ENCODE measurements at places on chromosomes 4 and X. TPM values are rescaled to one million over a fixed set of nuclear protein-coding genes. Genes with fewer than 3 reads are reported as not detected.
A peak's percentile ranks its signal among the peaks of the same experiment; 100 is the strongest.

DNA sequence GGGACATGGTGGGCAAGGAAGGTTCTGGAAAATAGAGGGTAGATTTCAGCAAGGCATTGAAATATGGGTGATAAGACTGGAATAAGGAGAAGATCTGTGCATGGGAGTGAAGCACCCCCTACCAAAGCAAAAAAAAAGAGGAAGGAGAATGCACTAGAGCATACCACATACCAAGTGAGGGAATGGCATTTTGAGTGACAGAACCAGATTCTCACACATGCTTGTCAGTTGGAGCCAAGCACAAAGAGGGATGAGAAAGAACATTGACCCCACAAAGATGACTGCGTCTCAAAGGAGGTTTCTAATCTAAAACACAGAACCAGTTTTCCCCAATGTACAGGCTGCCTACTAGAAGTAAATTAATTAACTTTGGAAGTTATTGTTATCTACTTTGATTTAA, 140.3 kb upstream of the SMAD1 start:
- no peak overlapping the region for H3K27ac ChIP-seq
- no peaks in the 10 kb centered on the region for H3K36me3 ChIP-seq
- H3K4me3 ChIP-seq, result no peak overlapping the region
- no peaks in the 10 kb centered on the region for H3K4me1 ChIP-seq
- DNase-seq, result no peak

DNA sequence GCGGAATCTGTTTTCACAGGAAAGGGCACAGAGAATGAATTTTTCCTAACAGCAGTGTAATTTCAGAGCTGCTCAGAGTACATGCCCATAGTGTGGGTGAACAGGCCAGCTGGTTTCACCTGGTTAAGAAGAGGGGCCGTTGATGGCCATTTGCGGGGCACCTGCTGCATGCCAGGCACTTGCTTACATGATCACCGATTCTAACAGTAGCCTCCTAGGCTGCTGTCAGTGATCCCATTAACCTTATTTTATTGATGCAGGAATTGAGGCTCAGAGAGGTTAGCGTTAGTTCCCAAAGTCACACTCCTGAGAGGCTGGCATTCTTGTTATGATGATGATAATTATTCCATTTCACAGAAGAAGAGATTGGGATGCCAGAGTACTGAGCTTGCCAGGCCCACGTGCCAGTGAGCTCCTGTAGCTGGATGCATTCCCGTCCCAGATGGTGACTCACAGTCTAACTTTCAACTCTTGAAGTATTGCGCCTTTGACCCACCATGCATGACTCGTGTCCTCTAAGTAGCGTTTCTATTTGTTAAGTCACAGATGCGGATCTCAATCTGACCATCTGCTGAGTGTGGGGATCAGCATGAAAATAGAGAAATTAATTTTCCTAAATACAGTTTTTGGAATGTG, 76.5 kb downstream of the PSAPL1 start:
- H3K4me3 ChIP-seq, result no peak overlapping the region
- H3K27me3 ChIP-seq, result no peaks in the 10 kb centered on the region
- no peaks in the 10 kb centered on the region for H3K36me3 ChIP-seq
- no peak for DNase-seq
- peaks cover 21% of the 10 kb centered on the region for H3K4me1 ChIP-seq
- H3K27ac ChIP-seq, result peak overlapping the region; percentile 47

DNA sequence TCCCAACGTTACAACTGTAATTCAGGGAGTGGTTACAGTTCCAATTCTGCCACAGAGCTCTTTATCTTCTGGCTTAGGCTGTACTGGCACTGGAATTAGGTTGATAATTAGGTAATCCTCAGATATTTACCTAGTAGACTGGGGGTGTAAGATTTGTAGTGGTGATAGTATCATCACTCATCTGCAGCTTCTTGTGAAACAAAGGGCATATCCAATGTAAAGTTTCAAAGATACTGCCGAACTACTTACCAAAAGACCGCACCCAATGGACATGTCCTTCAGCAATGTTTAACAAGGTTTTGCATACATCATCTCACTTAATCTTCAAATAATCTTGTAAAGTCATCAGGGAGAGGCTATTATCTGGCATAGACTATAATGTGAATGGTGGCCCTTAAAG, 20.8 kb downstream of the ADGRG4 start:
- no peaks in the 10 kb centered on the region for H3K4me1 ChIP-seq
- H3K27ac ChIP-seq, result no peak overlapping the region
- no peak overlapping the region for H3K4me3 ChIP-seq
- H3K36me3 ChIP-seq, result no peaks in the 10 kb centered on the region
- no peaks in the 10 kb centered on the region for H3K27me3 ChIP-seq
- no peak for DNase-seq

Gene ARX
- total RNA-seq, result not detected

DNA sequence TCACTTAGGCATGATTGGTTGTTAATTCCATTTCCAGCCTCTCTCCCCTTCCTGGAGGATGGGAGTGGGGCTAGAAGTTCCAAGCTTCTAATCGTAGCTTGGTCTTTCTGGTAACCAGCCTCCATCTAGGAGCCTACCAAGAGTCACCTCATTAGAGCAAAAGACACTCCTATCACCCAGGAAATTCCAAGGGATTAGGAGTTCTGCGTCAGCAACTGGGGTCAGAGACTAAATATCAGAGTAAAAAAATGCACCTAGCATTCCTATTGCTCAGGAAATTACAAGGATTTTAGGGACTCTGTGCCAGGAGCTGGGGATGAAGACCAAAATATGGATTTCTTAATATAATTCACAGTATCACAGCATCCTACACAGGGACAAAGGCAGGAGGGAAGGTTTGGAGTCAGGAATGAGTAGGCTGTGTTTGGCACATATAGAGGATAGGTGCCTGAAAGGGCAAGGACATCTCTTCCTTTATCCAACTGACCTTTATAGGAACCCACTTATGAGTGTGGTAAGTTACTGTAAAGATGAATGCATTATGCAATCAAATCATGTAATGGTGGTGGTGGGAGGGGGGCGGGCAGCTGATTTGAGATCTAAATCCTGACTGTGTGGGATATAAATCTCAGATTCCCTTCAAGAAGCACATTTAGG, 30.5 kb upstream of the LIMCH1 start:
- H3K36me3 ChIP-seq, result no peaks in the 10 kb centered on the region
- no peak for DNase-seq
- H3K27ac ChIP-seq, result no peak overlapping the region

GRCh38 chr4:123250843-123251242, 145.8 kb upstream of the SPRY1 start:
- no peaks in the 10 kb centered on the region for H3K27me3 ChIP-seq
- peaks cover 55% of the 10 kb centered on the region for H3K4me1 ChIP-seq
- no peak for DNase-seq
- no peaks in the 10 kb centered on the region for H3K36me3 ChIP-seq

Gene AWAT2
- not detected for total RNA-seq

Gene SLC35A2
- 13.4 TPM for total RNA-seq

Gene CLDN22
- total RNA-seq, result not detected

- no peaks in the 10 kb centered on the region for H3K4me1 ChIP-seq
- no peak overlapping the region for H3K27ac ChIP-seq
- no peak for DNase-seq
Measured at GRCh38 chrX:72492499-72492898, 80.1 kb downstream of the HDAC8 start.

Gene NEIL3
- total RNA-seq, result 0.50 TPM

DNA sequence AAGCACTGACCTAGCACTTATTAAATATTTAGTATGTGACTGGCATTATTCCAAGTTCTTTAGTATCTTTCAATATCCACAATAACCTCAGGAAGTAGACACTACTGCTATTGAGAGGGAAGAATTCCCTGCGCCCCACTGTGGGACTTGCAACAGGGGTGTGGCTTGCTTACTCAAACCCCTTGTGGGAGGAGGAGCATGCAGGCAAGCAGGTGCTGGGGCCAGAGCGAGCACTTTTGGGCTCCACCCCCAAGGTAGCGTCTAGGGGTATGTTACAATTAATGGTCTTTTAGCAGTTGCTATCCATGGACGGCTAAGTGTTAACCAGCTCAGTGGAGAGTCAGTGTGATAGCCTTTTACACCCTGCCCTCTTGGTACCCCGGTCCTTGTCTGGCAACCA, 50.7 kb downstream of the FAM13A start:
- DNase-seq, result no peak
- H3K27ac ChIP-seq, result no peak overlapping the region
- peaks cover 7% of the 10 kb centered on the region for H3K36me3 ChIP-seq
- H3K27me3 ChIP-seq, result no peaks in the 10 kb centered on the region

- no peaks in the 10 kb centered on the region for H3K4me1 ChIP-seq
- DNase-seq, result no peak
- no peak overlapping the region for H3K27ac ChIP-seq
- H3K27me3 ChIP-seq, result no peaks in the 10 kb centered on the region
- no peaks in the 10 kb centered on the region for H3K36me3 ChIP-seq
Measured at GRCh38 chr4:15754323-15754722, 23.8 kb upstream of the CD38 start.

- H3K27me3 ChIP-seq, result no peaks in the 10 kb centered on the region
- no peak overlapping the region for H3K4me3 ChIP-seq
- no peak for DNase-seq
- peaks cover 18% of the 10 kb centered on the region for H3K36me3 ChIP-seq
- no peak overlapping the region for H3K27ac ChIP-seq
Measured at GRCh38 chr4:153290134-153290533, 54.4 kb upstream of the MND1 start.

DNA sequence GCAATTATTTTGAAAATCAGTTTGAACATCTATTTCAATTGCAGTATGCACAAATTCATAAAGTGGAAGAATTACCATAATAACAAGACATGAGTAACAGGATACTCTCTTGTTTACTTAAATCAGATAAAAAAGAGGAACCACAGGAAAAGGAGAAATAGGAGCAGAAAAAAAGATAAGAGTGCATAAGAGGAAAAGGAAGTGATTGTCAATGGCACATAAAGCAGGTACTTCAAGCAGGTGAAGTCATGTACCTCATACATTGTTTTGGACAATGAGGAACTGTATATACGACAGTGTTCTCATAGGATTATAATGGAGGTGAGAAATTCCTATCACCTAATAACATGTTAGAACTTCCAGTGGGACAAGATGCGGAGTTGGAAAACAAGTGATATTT, 334.5 kb upstream of the PCDH7 start:
- no peaks in the 10 kb centered on the region for H3K36me3 ChIP-seq
- no peaks in the 10 kb centered on the region for H3K27me3 ChIP-seq
- no peak for DNase-seq
- no peak overlapping the region for H3K4me3 ChIP-seq
- no peak overlapping the region for H3K27ac ChIP-seq

DNA sequence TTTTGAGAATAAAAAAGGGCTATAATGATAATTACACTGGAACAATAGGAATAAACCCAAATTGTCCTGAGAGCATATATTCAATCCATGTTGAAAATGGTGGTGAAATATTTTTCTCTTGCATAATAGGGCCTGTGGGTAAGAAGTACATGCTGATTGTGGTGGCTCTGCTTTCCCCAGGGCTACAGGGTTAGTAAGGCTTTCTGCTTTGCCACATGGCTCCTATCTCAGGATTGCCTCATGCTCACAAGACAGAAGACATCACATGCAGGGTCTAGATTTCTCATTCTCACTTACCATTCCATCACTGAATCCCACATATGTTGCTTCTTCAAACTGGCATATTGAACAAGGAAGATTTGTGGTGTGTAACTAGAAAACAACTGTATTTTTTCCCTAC, 12.4 kb upstream of the VEGFC start:
- H3K27me3 ChIP-seq, result no peaks in the 10 kb centered on the region
- no peaks in the 10 kb centered on the region for H3K36me3 ChIP-seq
- H3K27ac ChIP-seq, result no peak overlapping the region

Gene MMRN1
- total RNA-seq, result 68.4 TPM

- H3K4me1 ChIP-seq, result no peaks in the 10 kb centered on the region
- H3K27ac ChIP-seq, result no peak overlapping the region
- no peak for DNase-seq
- no peak overlapping the region for H3K4me3 ChIP-seq
- no peaks in the 10 kb centered on the region for H3K27me3 ChIP-seq
Measured at GRCh38 chr4:45030059-45030458, 303.7 kb upstream of the GNPDA2 start.

GRCh38 chrX:153468008-153468580, 2.3 kb downstream of the HAUS7 start:
- H3K27me3 ChIP-seq, result no peaks in the 10 kb centered on the region
- peaks cover 10% of the 10 kb centered on the region for H3K36me3 ChIP-seq
- H3K27ac ChIP-seq, result no peak overlapping the region
- DNase-seq, result no peak
- peaks cover 25% of the 10 kb centered on the region for H3K4me1 ChIP-seq

DNA sequence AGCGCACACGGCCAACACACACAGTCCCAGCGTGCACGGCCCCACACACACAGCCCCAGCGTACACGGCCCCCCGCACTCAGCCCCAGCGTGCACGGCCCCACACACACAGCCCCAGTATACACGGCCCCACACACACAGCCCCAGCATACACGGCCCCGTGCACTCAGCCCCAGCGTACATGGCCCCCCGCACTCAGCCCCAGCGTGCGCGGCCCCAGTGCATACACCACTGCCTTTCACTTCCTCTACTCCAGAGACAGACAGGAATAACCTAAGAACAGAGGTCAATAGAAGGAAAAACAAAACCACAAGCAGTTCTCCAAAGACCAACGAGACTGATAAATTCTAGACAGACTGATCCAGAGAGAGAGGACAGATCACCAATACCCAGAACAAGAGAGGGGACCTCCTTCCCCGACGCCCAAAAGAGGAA, 17.1 kb downstream of the GAK start:
- H3K27me3 ChIP-seq, result no peaks in the 10 kb centered on the region
- H3K4me1 ChIP-seq, result peaks cover 17% of the 10 kb centered on the region
- H3K36me3 ChIP-seq, result peaks cover 31% of the 10 kb centered on the region
- H3K27ac ChIP-seq, result no peak overlapping the region
- no peak overlapping the region for H3K4me3 ChIP-seq
- no peak for DNase-seq
